Calu3 (cell line): ENCODE measurements at places on chromosomes 7 and 10.

- no peak for DNase-seq
Measured at GRCh38 chr7:34220506-34221185, 315.3 kb downstream of the BMPER start.

DNA sequence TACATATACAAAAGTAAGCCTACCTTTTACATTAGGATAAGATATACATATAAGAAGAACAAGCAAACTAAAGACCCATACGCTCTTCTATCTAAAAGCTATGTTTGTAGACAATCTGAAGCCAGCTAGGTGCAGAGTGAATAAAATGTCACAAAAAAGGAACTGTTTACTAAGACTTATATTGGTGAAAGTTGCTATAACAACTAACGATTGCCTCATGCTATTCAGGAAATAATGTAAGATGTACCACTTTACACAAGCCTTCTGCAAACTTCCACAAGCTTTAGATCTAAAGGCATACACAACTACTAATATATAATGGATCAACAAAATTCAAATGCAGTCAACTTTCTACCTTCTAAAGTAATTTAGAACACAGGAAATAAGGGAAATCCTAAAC, 175.1 kb downstream of the SRPK2 start:
- no peak for DNase-seq

- DNase-seq, result no peak
Measured at GRCh38 chr7:113307147-113307546, 188.8 kb upstream of the SMIM30 start.

GRCh38 chr7:69736126-69736810, 138.0 kb downstream of the AUTS2 start:
- DNase-seq, result no peak

DNA sequence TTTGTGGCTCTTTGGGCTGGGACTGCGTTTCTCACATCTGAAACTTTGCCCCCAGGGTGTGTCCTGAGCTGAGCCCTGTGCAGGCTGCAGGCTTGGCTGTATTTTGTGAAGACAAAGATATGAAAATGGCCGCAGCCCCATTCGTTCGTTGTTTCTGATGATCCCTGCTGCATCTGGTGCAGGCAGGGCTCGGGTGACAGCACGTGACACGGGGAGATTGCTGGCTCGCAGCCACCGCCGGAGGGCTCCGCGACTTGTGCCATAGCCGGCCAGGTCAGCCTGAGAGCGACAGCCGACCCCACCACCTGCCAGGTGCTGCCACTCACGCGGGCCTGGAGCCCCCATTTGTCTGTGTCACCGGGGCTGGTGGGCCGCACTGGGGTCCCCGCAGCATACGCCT, 81.3 kb downstream of the ZRANB1 start:
- no peak for DNase-seq

DNA sequence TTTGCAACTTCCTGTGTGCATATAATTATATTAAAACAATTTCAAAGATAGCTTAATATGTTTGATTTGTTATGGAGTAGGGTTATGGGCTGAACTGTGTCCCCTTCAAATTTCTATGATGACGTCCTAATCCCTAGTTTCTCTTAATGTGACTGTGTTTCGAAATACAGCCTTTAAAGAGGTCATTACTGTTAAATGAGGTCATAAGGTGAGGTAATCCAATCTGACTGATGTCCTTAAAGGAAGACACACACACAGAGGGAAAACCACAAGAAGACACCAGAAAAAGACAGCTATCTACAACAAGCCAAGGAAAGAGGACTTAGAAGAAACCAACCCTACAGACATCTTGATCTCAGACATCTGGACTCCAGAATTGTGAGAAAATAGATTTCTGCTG, 407.4 kb downstream of the MAGI2 start:
- no peak for DNase-seq

DNA sequence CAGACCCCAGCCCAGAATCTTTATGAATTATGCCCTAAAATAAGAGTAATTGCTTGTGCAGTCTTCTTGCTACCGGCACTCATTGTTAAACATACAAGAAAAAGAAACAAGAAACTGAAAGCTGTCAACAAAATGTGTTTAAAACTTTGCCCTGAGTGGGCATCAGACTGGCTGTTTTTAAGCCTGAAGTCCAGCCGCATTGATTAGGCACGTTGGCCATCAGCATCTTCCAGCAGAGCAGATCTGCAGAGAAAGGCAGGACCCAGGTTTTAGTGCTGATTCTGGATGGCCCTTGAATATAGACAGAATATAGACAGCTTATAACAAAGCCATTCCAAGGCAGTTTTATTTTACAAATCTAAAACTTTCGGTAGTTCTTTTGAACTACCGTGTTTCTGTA, 102.8 kb downstream of the POLL start:
- DNase-seq, result no peak
